ENCODE measurements at places on chromosomes 16 and 17. TPM values are rescaled to one million over a fixed set of nuclear protein-coding genes. Genes with fewer than 3 reads are reported as not detected.

Gene AP1G1
- total RNA-seq: 45.1 TPM

Gene TEKT1
- total RNA-seq: not detected

Gene SLC25A39
- total RNA-seq: 54.0 TPM

Gene ARL4D
- total RNA-seq: 1.5 TPM

Gene SCGB1C2
- total RNA-seq: not detected

Gene CCL22
- not detected for total RNA-seq

Gene ZNF597
- total RNA-seq: 1.5 TPM

Gene ENPP7
- not detected for total RNA-seq
